ENCODE measurements at places on chromosomes 2 and 18.

GRCh38 chr2:27324720-27325119, 1.8 kb upstream of the MPV17 start:
- no peak for DNase-seq

- DNase-seq: no peak
Measured at GRCh38 chr2:146038014-146038413, 1518.1 kb upstream of the ZEB2 start.

DNA sequence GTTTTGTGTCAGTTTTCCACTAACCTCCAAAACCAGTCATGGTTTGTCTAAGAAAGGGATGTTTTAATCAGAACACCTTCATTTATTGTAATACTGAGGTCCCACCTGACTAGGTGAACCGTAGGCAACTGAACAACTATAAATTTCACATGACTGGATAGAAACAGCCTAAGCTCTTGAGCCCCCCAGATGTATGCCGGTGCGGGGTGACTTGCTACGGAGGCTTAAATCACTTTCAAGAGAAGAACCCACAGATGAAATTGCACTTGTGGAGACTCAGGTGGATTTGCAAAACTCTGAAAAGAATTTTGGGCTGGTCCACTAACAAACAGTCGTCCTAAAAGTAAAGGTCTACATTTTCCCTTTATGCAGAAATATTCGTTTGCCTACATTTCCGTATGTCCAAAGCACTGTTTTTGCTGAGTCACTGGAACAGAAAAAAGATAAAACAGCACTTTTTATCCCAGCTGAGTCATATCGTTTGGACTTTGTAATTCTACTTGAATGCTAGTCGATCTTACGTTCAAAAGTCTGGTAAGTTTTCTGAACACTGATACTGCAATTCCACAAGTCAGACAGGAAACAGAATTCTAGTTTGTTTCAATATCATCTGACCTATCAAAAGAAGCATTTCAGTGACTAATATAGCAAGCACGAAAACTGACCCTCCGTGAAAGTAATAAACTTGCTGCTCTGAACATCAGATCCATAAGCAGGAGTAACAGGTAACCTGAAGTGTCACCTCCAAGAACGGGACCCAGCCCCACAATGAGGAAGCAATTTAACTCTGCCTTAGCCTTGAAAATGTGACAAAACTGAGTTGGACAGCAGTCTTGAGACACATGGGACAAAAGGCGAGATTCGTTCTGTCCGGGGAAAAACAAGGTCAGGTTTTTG, 18.1 kb downstream of the ZNF516 start:
- no peak for DNase-seq

DNA sequence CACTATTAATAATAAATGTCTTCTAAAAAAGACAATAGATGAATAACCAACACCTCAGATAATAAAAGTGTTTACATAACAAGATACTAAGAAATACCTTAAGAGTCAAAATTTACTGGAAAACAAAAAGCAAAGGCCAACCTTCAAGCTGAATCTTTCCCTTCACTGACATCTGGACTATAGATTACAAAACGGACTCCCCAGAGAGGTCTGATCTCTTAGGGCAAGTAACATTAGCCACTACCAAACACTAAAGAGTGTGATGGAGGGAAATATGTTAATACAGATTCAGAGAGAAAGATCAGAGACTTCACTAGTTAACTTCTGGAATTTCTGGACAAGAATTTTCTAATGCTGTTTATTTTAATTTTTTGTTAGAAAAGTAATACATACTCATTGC, 13.9 kb downstream of the CLASP1 start:
- DNase-seq: no peak

DNA sequence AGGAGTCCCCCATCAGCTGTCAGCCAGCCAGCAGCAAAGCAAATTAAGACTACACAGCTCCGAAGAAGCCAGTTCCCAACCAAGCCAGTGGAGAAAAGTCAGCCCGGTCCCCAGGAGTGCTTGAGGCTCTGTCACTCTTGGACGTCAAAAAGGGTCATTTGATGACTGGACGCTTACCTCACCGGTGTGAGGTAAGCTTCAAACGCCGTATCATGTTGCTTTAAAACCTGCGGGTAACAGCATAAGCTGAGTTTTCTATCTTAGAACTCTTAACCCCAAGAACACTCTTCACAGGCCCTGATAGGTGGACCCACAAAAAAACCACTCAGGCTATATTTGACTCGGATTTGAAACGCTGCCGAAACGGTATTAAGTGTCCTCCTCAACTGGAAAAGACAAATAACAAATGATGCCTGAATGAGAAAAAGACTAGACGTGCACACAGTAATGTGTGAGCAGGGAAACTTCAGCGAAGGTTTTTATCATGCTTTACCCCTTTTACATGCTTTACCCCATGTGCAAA, 682 bp upstream of the LNPK start:
- no peak for DNase-seq

DNA sequence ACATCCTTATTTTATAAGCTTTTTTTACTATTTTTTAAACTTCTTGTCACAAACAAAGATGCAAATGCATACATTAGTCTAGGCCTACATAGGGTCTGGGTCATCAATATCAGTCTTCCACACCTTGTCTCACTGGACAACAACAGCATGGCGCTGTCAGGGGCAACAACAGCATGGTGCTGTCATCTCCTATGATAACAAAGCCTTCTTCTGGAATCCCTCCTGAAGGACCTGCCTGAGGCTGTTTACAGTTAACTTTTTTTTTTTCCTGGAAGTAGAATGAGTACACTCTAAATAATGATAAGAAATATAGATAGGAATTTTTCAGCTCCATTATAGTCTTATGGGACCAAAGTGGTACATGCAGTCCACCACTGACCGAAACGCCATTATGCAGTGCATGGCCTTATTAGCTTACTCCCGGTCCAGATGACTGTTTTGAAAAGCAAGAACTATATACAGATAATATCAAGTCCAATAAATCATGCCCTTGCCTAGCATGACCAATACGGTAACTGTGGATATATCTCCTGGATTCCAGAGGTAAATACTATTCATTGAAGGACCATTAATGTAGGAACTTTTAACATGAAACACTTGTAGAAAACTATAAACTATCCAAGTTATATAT, 38.4 kb downstream of the TCF4 start:
- no peak for DNase-seq

GRCh38 chr2:159201360-159202063, 85.0 kb downstream of the WDSUB1 start:
- DNase-seq: no peak

DNA sequence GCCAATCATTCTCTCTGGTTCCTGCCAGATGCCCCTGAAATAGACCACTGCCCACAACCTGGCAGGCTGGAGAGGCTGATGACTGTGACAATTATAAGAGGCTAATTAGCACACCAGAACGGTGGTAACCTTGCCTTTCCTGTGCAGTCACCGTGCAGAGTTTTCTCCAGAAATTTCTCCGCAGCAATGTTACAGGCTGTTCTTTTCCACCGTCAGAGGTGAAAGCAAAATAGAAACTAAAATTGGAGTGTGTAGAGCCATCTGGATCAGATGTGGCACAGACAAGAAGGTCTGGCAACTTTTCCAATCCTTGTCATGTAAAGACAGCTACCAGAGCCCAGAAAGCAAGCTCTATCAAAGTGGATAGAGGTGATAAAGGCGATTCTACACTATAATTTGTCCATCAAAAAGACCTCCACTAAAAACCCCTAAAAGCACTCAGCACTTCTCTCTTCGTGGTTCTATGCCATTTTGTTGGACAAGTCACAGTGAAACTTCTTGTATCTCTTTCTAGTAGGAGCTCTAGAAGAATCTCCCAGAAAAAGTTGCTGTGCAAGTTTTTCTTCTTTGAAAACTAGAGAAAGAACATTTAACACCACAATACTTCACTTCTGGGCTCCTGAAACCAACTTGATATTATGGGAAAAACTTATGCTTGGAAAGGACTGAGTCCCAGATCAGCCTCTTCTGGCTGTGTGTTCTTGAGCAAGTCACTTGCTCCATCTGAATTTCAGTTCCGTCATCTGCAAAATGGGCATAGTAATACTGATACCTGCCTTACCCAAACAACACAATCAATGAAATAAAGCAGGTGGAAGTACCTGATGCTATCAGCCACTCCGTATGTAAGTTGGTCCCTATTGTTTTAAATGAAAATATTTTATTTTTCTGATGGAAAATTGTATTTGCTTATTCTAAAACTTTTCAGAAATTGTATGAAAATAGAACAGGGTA, 295.6 kb upstream of the DLGAP1 start:
- DNase-seq: no peak

DNA sequence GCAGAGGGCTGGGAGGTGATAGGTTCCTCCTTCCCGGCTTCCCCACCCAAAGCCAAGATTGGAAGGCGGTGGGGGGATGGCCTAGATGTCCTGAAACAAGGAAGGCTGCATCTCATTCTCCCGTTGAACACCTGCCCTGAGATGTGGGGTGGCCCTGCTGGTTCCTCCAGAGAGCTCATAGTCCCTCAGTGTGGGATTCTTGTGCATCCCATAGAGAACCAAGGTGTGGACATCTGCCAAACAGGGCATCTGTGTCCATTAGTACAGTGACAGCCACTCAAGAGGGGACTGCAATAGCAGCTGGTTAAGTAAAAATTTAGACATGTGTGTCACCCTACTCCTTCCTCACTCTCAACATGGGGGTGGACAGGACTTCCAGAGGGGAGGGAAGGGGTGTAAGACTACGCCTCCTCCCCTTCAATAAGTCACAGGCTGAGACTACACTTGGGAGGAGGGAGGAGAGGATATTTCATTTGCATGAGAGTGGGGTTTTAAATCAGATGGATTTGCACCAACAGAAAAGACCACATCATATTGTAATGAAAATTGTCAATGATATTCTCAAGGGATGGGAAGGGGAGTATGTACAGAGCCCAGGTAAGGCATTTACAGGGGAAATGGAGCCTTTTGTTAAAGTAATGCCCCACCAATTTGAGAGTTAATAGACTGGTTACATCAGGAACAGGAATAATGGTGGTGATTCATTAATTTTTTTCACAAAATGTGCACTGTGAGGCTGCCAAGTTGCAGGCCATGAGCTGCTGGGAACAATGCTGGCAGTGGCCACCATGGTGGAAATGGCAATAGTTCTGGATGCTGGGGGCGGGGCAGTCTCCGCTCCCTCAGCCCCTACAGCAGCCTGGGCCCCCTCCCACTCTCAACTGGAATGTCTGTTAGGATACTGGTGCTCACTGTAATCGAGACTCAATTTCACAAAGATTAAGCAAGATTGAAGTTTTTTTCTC, 80.6 kb downstream of the TEX51 start:
- no peak for DNase-seq

DNA sequence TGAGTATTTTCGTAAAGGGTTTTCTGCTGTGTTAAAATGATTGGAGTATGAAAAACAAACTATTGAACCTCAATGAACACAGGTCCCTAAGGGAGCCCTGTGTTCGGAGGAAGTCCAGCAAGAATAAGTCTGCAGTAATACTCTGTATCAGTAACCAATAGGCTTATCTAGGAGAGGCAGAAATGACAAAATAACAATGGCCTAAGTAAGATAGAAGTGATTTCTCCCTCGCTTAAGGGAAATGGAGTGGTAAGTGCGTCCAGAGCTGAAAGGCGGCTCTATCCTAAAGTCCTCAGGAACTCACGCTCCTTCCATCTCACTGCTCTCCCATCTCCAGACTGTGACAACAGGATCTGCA, 29.3 kb upstream of the MFSD6 start:
- DNase-seq: no peak

DNA sequence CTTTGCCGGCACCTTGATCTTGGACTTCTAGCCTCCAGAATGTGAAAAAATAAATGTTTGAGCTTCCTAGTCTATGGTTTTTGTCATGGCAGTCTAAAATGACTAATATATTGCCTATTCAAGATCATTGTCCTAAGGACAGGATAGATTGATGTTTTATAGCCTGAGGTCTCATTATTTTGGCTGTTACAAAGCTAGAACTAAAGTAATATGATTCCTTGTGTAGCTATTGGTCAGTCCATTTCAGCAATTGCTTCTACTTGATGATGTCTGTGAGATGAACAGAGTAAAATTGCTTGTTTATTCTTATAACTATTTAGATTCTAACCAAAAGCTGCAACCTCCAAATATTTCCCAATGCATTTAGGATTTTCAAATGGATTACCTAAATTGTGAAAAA, 145.0 kb downstream of the HRH4 start:
- DNase-seq: no peak

- no peak for DNase-seq
Measured at GRCh38 chr2:182081602-182082260, 96.1 kb downstream of the PPP1R1C start.

DNA sequence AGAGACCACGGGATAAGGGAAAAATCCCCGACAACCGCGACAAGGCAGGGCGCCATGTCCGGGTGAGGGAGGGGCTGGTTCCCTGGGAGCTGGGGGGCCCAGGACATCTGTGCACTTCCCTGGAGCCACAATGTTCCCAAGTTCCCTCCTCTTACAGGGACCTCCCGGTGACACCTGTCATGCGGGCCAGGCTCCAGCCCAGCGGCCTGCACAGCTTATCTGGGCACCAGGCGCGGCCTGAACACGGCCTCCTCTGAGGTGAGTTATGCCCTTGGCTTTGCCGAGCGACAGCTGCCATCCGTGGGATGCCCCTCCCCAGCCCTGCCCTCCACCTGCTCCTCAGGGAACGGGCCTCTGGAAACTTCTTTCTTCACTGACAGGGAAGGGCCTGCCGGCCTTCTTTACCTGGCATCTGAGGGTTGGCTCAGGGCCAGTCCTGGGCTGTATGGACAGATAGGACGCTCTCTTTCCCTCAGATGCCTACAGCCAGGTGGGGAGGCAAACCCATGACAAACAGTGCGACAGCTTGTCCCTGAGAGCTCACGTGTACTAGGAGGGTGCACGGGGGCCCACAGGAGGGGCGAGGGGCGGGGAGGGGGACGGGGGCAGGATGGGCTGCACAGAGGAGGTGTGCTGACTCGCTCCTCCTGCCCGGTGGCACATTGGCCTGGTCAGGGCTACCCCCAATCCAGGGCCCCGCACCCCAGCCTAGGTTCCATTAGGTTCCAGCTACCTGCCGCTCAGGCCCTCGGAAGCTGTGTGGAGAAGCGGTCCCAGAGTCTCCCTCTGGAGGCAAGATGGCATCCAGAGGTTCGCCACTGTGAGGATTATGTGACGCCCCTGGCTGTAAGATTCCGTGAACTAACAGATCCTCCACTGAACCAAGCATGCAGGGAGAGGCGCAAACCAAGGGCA, 34.9 kb upstream of the HPCAL1 start:
- DNase-seq: no peak

GRCh38 chr18:25190472-25190871, 161.5 kb downstream of the ZNF521 start:
- DNase-seq: no peak

GRCh38 chr2:232687382-232688160, 9.6 kb upstream of the GIGYF2 start:
- DNase-seq: no peak

All from stimulated activated CD8-positive, alpha-beta memory T cell treated with anti-CD3 and anti-CD28 coated beads, Interleukin-4, amount 100 ng/mL, for 1 hour (primary cell).